GF-D8 (cell line): ENCODE measurements at places on chromosomes 7 and 10.

GRCh38 chr10:45278860-45279498 lies 36.4 kb downstream of the OR13A1 start:
- DNase-seq, result no peak

DNA sequence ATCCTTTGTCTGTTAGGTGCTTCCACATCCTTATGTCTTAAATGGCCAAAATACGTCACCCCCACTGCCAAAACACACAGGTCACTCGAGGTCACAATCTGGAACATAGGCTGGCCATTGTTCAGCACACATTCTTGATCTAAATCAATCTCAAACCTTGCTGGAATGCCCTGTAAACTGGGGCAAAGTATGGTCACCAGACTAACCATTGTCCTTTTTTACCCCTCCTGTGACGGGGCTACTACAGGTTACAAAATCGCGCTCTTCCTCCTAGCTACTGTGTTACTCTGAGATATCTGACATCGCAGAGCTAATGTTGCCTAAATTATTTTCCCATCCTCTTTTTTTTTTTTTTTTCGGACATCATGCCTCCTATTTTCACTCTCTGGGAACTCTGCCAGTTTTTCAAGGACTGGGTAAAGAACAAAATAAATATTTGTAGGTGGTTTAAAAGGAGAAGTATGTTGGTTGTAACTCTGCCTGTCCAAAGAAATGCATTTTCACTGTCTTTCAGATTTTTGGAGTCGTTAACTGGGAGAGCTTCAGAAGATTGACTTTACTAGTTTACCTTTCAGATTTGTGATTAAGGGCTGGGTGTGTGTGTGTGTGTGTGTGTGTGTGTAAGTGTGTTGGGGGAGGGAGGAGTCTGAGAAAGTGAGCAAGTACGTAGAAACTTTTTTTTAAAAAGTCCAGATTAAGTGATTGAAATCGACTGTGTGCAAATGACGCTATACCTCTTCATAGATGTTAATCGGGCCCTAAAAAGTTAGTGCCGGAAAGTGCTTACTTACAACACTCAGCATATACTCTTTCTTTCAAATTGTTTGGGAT lies 942 bp upstream of the KIAA1217 start:
- no peak for DNase-seq

GRCh38 chr7:47885987-47886811 lies 62.1 kb downstream of the PKD1L1 start:
- no peak for DNase-seq

DNA sequence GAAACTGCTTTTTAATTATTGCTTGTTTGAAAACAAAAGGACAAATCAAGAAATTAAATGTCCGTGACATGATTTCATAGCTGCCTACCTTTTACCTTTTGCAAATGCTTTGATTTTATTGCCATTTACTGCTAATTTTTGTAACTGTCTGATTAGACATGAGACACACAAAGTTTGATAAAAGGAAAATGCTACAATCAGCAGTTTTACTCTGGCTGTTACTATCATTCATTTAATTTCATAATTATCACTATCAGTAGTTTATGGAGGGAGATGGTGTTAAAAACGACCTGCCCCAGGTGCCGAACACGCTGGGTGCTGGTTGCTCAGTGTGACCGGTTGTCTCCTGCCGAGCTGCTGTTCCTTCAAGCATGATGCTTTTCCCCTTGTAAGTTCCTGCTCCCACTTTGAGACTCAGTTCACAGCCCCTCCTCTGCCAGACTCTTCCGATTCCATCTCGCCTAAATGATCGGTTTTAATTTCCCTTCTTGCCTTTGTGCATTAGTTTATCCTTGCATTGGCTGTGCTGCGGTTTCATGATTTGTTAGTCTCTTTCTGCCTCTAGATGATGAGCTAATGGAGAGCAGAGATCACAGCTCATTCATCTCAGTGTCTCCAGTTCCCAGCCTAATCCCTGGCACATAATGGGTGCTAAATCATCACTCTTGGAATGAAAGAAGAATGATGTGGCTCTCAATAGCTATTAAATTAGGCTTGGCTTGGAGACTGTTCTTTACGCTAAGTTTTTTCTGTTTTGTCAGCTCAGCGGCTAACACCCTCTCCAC lies 110.6 kb downstream of the PFKFB3 start:
- no peak for DNase-seq

DNA sequence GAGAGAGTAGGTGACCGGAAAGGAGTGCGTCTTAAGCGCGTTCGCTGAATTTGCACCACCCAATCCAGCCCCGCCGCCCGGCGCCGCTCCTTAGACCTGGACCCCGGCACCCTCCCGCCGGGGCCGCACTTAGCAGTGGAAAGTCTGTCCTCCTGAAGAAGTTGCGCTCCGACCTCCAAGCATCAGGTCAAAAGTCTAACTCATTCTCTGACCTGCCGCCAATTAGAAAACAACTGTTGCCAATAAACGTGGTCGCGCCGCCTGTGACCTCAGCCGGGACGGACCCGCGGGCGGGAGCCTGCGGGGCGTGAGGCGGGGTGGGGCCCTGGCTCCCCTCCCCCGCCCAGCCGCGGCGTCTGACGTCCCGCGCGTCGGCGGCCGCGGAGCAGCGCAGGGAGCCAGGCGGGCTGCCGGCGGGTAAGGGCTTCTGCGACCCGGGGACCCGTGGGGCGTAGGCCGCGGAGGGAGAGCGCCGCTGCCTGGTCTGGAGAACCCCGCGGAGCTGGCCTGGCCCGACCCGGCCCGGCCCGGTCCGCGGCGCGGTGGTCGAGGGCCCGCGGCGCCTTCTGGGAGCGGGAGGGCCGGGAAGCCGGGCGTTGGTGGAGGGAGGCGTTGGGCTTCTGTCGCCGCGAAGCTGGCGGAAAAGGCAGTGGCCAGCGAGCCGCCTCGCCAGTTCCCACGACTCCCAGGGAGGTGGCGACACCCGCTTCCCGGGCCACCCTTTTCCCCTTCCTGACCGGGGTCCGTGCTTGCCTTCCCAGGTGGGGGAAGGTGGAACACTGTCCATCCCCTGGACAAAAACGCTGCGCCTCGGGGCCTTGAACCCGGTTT lies at the start of gene BCAP29:
Gene BCAP29 (plus strand): TSS at position 362 of the 831 bp plus-strand sequence. CDS start 527 bp downstream, outside the sequence.
- peak; percentile 29 for DNase-seq

DNA sequence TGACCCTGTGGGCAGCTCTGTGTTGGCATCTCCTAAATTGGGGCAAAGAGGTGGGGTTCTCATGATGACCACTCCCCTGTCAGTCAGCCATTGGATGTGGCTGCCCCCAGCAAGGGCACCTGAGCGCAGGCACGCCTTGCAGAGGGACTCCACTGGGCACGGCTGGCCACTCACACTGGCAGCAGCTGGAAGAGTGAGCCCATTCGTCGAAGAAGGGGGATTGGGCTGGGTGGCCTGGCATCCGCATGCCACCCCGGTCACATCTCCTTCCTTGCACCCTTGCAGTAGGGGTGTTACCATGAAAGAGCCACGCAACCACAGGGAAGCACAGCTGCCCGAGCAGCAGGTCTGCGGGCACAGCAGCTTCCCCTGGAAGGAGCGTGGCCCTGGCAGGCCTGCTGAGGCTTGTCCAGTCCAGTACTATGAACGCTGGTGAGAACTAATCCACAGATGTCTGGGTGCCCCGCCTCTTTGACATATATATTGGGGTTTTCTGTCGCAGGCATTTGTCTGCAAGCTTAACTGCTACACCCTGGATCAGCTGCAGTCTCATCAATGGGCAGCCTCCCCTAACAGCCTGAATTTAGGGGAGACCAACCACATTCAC lies 25.7 kb upstream of the GRB10 start:
- DNase-seq, result no peak

GRCh38 chr10:6128591-6129251 lies 39.9 kb downstream of the RBM17 start:
- no peak for DNase-seq

- no peak for DNase-seq
These were observed 70.4 kb downstream of the MGAM2 start for GRCh38 chr7:142181966-142182365.

DNA sequence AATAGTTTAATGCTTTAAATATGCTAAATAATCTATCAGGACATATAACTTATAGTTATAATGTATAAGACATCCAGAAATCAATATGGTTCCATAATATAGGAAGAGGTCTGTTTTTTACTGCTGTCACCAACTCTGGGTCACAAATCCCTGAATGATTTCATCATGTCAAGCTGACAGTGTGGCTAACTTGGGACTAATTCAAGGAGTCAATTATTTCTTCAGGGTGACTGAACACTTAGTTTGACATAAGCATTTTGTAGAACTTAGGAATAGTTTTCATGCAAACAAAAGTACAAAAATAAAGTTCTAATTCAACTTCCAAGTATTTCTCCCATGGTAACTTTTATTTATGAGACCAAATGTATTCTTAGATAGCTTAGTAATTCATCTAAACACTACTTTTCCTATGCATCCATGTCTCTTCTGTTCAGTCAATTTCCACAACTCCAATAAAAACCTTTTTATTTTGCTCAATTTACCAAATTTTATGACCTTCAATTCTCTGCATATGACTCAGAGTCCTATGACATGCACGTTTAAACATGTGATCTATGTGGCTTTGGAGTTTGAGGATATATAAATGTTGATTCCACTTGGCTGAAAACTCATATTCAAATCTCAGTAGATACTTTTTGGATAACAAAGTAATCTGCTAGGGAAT lies 40.3 kb upstream of the GNAT3 start:
- DNase-seq, result no peak

DNA sequence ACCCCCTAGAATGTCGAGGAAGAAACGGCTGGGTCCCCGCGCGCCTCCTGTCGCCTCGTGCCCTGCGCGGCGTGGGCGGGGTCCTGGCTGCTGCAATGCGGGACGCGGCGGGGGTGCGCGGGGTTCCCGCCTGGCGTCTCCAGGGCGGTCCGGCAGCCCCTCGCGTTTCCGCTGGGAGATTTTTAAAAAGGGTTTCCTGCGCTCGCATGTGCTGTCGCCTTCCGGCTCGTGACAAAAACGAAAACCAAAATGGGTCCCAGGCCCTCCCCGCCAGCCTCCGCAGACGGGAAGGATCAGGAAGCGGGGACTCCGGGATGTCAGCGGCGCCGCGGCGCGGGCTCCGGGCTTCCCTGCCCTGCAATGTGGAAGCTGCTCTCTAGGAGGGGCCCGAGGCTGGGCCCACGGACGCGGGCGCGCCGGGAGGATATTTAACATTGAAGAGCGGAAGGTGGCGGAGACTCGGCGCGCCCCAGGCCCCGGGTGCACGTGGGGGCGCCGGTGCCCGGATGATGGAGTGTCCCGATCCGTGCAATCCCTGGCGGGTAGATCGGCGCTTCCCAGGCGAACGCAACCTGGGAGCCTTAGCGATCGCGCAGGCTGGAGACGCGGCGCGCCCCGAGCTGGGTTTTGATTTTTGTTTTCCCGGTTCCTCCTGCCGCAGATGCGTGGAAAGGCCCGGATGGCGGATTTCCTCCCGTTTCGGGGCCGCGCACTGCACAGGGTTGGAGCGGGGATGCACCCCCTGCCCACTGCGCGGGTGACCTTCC lies 1.0 kb downstream of the PFKP start:
- DNase-seq, result peak; percentile 16

- DNase-seq, result no peak
These were observed 61.7 kb upstream of the ELN start for GRCh38 chr7:73966062-73966940.

GRCh38 chr10:16644146-16644545 lies 122.5 kb upstream of the C1QL3 start:
- no peak for DNase-seq

DNA sequence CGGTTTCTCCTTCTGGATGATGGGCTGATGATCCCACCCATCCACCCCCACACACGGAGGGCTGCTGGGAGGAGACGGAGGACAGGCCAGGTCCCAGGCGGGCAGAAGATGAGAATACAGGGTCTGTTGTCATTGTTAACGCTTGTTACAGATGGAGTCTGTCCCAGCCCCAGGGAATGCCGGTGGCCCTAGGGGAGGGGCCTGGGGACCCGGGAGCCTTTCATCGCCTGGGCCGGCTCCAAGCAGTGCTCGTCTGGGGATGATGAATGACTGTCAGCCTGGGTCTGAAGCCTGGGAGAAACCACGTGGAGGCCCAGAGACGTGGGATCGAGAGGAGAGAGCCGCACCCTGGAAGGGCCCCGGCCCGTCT lies 69.2 kb downstream of the UNCX start:
- DNase-seq, result no peak

- no peak for DNase-seq
These were observed 16.2 kb downstream of the CNNM1 start for GRCh38 chr10:99345350-99345749.

DNA sequence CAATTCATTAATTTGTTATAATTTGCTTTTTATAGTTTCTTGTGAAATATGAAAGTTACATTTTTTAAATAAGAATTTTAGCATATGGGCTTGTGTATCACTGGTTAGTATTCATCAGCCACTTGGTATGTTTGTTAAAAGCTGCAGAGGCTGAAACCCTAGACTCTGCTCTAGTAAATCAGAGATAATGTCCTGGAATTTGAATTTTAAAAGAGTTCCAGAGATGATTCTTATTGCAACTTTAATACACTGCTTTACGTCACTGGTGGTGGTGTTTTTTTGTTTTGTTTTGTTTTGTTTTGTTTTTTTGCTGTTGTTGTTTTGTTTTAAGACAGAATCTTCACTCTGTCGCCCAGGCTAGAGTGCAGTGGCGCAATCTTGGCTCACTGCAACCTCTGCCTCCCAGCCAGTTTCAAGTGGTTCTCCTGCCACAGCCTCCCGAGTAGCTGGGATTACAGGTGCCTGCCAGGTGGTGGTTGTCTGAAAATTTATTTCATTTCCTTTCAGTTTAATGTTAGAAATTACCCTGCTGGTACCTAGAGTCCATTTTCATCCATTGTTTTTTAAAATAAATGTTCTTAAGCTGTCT lies 43.8 kb downstream of the PTPN12 start:
- no peak for DNase-seq

DNA sequence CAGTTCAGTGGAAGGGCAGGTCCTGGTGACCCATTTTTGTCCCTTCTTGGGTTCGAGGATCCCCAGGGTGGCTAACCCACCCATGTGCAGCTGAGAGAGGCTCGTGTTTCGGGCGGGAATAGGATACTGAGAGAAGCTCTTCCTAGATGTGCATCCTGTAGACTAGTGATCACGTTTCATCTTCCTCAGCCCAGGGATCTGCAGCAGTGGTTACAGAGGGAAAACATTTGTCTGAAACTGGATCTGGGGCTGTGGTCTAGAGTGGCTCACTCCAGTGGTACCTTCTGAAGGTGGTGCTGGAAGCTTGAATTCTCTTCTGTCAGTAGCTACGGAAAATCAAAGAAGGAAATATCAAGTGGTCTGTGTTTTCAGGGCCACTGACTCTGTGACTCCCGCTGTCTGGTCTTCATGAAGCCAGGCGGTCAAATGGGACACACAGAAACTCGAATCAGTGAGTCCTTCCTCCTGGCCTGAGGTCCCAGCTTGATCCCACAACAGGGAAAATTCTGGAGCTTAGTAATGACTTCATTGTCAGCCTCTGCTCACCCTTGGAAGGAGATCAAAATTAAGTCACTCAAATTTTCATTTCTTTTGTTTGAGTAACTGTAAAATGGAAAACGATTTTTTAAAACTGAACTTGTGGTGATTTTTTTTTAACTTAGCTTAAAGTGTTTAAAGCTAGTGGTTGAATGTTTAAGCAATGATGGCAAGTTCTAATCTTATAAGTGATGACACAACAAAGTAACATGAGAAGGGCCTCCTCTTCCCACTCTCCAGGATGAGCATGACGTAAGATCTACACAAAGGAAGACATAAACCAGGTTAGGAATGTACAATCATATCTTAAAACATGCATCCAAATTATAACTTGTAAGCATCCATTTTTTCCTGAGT lies 469.3 kb upstream of the KLF6 start:
- no peak for DNase-seq
